Naive thymus-derived CD4-positive, alpha-beta T cell (primary cell): ENCODE measurements at places on chromosomes 3 and 15.

- DNase-seq = no peak
- no peaks in the 10 kb centered on the region for H3K4me1 ChIP-seq
- peaks cover 5% of the 10 kb centered on the region for H3K36me3 ChIP-seq
- H3K4me3 ChIP-seq = no peak overlapping the region
- H3K27me3 ChIP-seq = no peaks in the 10 kb centered on the region
- H3K27ac ChIP-seq = no peak overlapping the region
Observed at GRCh38 chr3:67484085-67484484, 170.3 kb downstream of the SUCLG2 start.

- no peaks in the 10 kb centered on the region for H3K27me3 ChIP-seq
- no peak overlapping the region for H3K27ac ChIP-seq
- H3K36me3 ChIP-seq = no peaks in the 10 kb centered on the region
- H3K4me1 ChIP-seq = no peaks in the 10 kb centered on the region
- H3K4me3 ChIP-seq = no peak overlapping the region
Observed at GRCh38 chr3:56428667-56429066, 39.6 kb downstream of the ERC2 start.

DNA sequence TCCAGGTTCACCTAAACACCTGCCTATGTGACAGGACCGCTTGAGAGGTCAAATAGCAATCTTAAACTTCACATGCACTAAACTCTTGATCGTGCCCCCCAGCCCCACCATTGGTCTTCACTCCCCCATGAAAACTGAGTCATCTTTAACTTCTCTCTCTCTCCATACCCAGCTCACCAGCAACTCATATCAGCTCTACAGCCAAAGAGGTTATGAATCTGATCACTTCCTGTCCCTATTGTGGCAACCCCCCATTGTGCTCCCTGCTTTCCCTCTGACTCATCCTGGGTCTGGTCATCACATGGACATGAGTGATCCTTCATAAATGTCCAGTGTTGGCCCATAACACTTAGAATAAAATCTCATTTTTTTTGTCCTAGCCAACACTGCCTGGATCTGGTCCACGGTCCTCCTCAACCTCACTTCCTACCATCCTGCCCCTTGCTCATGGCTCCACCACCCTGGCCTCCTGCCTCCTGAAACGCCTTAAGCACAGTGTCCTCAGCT is 103.4 kb upstream of the HACD2 start:
- no peak overlapping the region for H3K27ac ChIP-seq
- no peaks in the 10 kb centered on the region for H3K4me1 ChIP-seq
- H3K27me3 ChIP-seq = no peaks in the 10 kb centered on the region
- no peak overlapping the region for H3K4me3 ChIP-seq
- no peaks in the 10 kb centered on the region for H3K36me3 ChIP-seq
- no peak for DNase-seq

- H3K27ac ChIP-seq = no peak overlapping the region
- H3K4me3 ChIP-seq = no peak overlapping the region
- no peak for DNase-seq
- no peaks in the 10 kb centered on the region for H3K36me3 ChIP-seq
- H3K27me3 ChIP-seq = no peaks in the 10 kb centered on the region
Observed at GRCh38 chr3:149366941-149367840, 10.3 kb downstream of the TM4SF1 start.

- no peaks in the 10 kb centered on the region for H3K4me1 ChIP-seq
- H3K27me3 ChIP-seq = no peaks in the 10 kb centered on the region
- H3K4me3 ChIP-seq = no peak overlapping the region
- H3K27ac ChIP-seq = no peak overlapping the region
Observed at GRCh38 chr3:159978353-159978752, 10.3 kb upstream of the IL12A start.

GRCh38 chr3:192482391-192482790 is 244.9 kb downstream of the FGF12 start:
- no peaks in the 10 kb centered on the region for H3K4me1 ChIP-seq
- no peaks in the 10 kb centered on the region for H3K27me3 ChIP-seq
- H3K4me3 ChIP-seq = no peak overlapping the region
- H3K27ac ChIP-seq = no peak overlapping the region

DNA sequence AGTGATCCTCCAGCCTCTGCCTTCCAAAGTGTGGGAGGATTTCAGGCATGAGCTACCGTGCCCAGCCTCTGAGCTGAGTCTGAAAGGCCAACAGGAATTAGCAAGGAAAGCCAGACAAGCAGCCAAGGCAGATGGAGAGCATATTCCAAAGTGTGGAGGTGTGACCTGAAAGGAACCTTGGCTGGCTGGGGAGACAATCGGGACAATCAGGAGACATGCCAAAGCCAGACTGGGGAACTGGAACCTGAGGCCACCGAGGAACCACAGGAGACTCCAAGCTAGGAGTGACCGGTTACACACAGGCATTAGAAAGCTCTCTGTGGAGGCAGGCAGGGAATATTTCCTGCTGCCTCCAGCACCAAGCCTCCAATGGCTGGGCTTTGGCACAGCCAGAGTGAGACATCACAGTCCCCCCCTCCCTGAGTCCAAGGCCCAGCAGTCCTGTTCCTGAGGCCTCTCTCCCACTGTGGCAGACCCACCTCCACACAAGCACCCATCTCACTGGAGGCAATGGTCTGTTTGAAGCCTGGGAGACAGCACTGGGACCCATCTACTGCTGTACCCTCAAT is 4.5 kb upstream of the C15orf39 start:
- peaks cover 7% of the 10 kb centered on the region for H3K4me1 ChIP-seq
- DNase-seq = peak; percentile 1
- no peak overlapping the region for H3K27ac ChIP-seq
- H3K27me3 ChIP-seq = no peaks in the 10 kb centered on the region
- no peaks in the 10 kb centered on the region for H3K36me3 ChIP-seq

DNA sequence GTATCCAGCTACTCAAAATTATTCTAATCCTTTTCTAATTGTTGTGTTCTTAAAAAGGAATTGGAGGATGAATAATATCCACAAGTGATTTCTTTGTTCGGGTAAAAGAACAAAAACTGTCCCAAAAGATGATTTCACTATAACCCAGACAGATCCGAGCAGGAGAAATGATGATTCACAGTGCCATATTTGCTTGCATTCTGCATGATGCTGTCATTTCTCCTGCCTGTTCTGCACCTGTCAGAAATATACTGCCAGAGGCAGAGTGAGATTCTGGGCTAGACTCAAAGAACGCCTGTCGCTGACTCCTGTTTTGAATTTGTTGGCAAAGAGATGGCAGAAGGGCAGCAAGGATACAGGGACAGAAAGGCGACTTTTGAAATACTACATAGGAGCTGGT is 34.7 kb upstream of the SLC24A5 start:
- DNase-seq = no peak
- H3K27me3 ChIP-seq = no peaks in the 10 kb centered on the region
- no peaks in the 10 kb centered on the region for H3K36me3 ChIP-seq
- H3K27ac ChIP-seq = no peak overlapping the region
- no peak overlapping the region for H3K4me3 ChIP-seq

DNA sequence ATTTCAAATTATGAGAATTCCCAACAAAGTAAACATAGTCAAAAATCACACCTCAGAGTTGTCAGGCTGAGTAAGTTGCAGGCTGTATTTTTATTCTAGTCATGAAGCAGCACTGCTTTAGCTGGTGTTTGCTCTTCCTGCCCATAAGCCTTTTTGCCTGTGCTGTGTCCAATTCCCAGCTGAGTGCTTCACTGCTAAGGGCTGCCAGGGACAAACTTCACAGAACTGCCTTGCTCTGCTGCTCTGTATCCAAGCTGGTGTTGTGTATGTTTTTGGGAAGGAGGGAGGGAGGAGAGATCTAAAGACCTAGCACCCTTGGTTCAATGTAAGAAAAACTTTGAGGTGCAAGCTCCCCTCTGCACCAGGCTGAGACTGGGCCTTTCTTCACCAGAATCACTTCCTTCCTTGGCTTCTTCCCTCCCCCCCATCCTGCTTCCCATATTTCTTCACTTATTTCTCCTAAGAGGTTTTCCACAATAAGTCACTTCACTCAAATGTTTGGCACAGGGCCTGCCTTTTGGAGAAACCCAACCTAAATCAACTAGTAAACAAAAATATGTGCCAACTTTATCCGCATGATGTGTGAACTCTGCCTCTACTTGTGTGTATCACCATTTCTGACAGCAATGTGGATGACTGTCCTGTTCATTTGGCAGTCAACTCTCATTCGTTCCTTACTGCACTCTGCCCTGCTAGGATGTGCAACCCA is 156.1 kb downstream of the TBL1XR1 start:
- H3K36me3 ChIP-seq = peaks cover 19% of the 10 kb centered on the region
- H3K27ac ChIP-seq = no peak overlapping the region
- no peak for DNase-seq
- H3K4me1 ChIP-seq = no peaks in the 10 kb centered on the region

GRCh38 chr3:128426128-128426921 is 40.4 kb downstream of the DNAJB8 start:
- no peaks in the 10 kb centered on the region for H3K27me3 ChIP-seq
- H3K27ac ChIP-seq = no peak overlapping the region
- H3K36me3 ChIP-seq = no peaks in the 10 kb centered on the region
- peak; percentile 57 for DNase-seq
- H3K4me3 ChIP-seq = no peak overlapping the region

DNA sequence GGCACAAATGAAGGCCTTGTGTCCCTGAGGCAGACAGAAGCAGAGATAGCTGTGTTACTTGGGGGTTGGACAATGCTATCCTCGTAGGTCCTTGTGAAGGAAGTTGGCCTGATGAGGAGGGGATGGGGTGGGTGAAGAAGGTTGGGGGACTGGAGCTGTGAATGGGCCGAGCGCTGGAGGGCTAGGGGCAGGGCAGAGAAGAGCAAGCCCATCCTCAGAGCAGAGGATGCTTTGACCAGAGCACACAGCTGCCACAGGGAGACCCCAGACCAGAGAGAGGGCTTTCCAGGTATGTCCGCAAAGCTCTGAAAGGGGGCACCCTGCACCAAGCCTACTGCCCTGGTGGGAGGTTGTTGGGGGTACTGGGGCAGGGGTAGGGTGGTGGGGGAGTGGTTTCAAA is 5.7 kb upstream of the TBC1D2B start:
- no peak overlapping the region for H3K4me3 ChIP-seq
- no peaks in the 10 kb centered on the region for H3K36me3 ChIP-seq
- no peak for DNase-seq
- no peaks in the 10 kb centered on the region for H3K27me3 ChIP-seq

DNA sequence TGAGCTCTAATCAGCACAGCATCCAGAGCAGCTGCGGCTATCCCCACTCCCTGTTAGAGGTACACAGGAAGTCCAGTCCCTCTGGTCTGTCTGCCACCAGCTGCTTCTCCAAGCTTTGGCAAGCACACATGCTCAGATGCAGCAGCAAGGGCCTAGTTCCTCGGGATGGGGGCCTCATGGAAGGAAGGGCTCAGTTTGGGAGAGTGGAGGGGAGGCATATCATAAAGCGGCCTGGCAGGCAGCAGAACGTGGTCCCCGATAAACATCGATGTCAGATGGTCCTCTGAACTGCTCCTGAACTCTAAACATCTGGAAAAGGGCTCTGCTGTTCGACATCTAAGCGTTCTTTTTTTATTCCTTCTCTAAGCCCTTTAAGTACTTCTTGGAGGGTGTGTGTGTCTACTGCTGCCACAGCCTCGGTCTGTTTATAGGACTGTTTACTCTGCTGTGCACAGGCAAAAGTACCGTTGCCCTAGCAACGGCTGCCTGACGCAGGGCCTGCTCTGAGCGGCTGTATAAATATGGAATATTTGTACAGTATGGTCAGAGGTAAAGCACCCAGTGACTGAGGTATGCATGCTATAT is 74.6 kb downstream of the PRICKLE2 start:
- H3K4me1 ChIP-seq = no peaks in the 10 kb centered on the region
- H3K4me3 ChIP-seq = no peak overlapping the region
- H3K36me3 ChIP-seq = no peaks in the 10 kb centered on the region

DNA sequence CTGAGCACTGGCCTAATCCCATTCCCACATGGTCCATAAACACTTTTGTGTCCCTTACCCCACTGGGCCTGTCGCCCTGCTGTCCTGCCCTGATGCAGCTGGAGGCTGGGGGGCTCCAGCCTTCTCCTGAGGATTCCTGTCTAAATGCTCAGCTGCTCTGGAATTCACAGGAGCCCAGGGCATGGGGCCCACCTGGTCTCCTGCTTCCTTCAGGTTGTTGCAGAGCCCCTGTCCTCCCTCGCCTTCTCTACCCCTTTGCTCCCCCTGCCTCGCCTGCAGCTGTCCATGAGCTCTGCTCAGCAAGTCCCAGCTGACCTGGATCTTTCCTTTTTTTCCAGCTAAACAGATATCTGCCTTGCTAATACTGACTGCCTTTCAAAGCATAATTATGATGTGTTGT is 286.9 kb downstream of the XXYLT1 start:
- no peaks in the 10 kb centered on the region for H3K4me1 ChIP-seq
- H3K27me3 ChIP-seq = no peaks in the 10 kb centered on the region
- DNase-seq = no peak
- no peaks in the 10 kb centered on the region for H3K36me3 ChIP-seq

- DNase-seq = no peak
- H3K27ac ChIP-seq = no peak overlapping the region
- H3K4me3 ChIP-seq = no peak overlapping the region
- H3K4me1 ChIP-seq = no peaks in the 10 kb centered on the region
- H3K27me3 ChIP-seq = no peaks in the 10 kb centered on the region
Observed at GRCh38 chr3:37586280-37586679, 275.4 kb upstream of the CTDSPL start.

DNA sequence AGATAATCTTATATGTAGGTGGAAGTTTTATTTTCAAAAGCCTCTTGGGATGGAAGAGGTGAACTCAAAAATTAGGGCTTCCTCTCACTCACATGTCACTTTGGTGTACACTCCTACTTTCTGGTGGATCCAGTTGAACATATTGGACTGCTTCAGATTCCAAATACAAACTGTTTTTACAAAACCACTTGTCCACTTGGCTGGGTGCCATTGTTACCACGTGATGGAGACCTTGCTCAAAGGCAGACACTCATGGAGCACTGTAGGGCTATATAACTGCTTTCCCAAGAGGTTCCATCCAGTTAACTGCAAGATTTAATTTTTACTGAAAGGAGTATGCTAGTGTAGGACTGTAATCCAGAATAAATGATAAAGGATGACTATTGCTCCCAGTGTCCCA is 307.0 kb downstream of the EPHA6 start:
- no peaks in the 10 kb centered on the region for H3K4me1 ChIP-seq
- H3K27me3 ChIP-seq = no peaks in the 10 kb centered on the region
- no peak for DNase-seq
- H3K36me3 ChIP-seq = no peaks in the 10 kb centered on the region
- H3K27ac ChIP-seq = no peak overlapping the region

GRCh38 chr3:194772241-194773000 is 86.7 kb downstream of the FAM43A start:
- H3K27me3 ChIP-seq = no peaks in the 10 kb centered on the region
- no peak overlapping the region for H3K4me3 ChIP-seq
- H3K4me1 ChIP-seq = peaks cover 6% of the 10 kb centered on the region
- DNase-seq = no peak
- no peaks in the 10 kb centered on the region for H3K36me3 ChIP-seq

DNA sequence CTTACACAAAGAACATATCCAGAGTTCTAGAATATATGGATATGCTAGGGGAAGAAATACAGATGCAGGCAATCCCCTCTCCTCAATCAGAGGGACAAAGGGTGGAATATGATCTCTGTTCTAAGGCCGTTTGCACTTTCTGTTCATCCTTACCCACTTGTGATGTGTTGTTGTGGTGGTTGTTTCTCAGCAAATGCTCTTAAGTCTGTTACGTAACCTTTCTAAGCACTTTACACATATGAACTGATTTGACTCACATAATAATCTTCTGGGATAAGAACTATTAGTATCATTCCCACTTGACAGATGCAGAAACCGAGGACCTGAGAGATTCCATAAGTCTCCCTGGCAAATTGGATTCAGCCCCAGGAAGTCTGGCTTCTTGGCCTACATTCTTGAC is 40.5 kb downstream of the NGRN start:
- DNase-seq = no peak
- no peaks in the 10 kb centered on the region for H3K36me3 ChIP-seq

- H3K36me3 ChIP-seq = no peaks in the 10 kb centered on the region
- H3K27me3 ChIP-seq = no peaks in the 10 kb centered on the region
- H3K27ac ChIP-seq = no peak overlapping the region
Observed at GRCh38 chr3:129827765-129828164, 65.7 kb downstream of the TMCC1 start.
